NCI-H187 treated with DMSO at 0.1 percent for 48 hours (cell line): ENCODE measurements at places on chromosomes 13 and 19.

GRCh38 chr13:102699504-102699903, 4.7 kb upstream of the METTL21C start:
- DNase-seq, result no peak

GRCh38 chr19:49951806-49952478, 9.0 kb downstream of the SIGLEC11 start:
- DNase-seq, result no peak

GRCh38 chr19:46442808-46443450, 14.2 kb upstream of the PNMA8C start:
- no peak for DNase-seq

- DNase-seq, result no peak
Measured at GRCh38 chr13:52405767-52406494, at the start of gene THSD1. THSD1 (minus strand) TSS chr13:52406172; CDS start chr13:52402600, 3,572 bp downstream.

GRCh38 chr13:76848596-76848995, 37.6 kb downstream of the KCTD12 start:
- DNase-seq, result no peak

GRCh38 chr19:53626486-53626885, 5.3 kb upstream of the DPRX start:
- DNase-seq, result no peak

- DNase-seq, result no peak
Measured at GRCh38 chr19:12670159-12670928, 3.7 kb downstream of the WDR83 start.
